ENCODE measurements at places on chromosomes 2 and 18.

- no peak for DNase-seq
Observed at GRCh38 chr18:44795241-44795640, 114.6 kb downstream of the SETBP1 start.

GRCh38 chr2:1115843-1116539 is 165.3 kb downstream of the SNTG2 start:
- DNase-seq, result no peak

DNA sequence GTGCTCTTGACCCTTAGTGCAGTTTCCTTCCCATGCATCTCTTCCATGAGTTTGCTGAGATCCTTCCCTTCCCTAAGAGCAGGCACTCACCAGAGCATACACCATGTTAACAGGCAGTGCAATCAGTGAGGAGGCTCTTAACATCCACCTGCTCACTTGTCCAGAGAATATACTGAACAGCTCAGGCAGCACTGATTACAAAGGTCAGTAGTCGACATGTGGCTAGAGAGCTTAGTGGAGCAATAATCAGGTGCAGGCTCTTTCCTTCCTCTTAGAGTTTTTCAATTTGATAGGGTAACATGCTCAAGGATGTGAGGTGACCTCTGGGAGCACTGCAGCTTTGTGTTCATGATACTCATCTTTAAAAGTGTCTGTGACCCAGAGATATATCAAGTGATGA is 144.1 kb upstream of the SETBP1 start:
- no peak for DNase-seq

GRCh38 chr2:20961858-20962257 is 82.0 kb downstream of the APOB start:
- no peak for DNase-seq

DNA sequence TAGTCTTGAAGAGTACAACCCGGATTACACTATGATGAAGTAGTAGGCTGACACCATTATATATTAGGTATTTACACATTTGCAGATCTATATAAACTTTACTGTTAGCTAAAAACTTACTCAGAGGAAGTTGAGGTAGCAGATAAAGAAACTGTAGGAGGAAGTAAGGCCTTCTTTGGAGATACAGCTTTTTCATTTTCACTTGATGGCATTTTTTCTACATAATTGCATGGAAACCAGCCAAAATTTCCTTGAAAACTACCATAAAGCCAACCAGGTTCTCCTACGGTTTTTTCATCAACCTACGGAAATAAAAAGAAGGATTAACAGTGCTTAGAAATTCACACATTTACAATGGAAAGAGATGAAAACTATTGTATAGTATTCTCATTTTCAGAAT is 86.6 kb downstream of the FAM228A start:
- no peak for DNase-seq

Data from fibroblast of pulmonary artery (primary cell).